ENCODE measurements at places on chromosomes 4 and X.

GRCh38 chrX:64427281-64427680 lies 32.0 kb upstream of the MTMR8 start:
- no peak for DNase-seq

GRCh38 chr4:6548201-6548881 lies 26.6 kb upstream of the MAN2B2 start:
- DNase-seq: no peak

DNA sequence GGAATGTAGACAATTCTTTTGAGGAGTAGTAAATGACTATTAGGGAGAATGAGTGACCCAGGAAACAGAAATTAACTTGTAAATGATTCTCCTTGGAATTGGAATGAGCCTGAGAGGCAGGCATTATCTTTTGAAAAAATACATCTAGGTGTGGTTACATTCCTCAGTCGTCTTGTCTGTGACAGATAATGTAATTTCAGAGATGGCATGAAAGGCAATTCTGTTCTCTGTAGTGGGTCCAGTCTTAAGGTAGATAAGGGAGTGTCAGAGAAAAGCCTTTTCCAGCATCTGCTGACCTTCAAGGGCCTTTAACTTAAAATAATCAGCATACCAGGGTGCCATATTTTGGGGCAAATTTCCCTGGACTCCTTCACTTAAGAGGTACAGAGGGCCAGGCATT lies 35.1 kb downstream of the HERC6 start:
- DNase-seq: no peak

DNA sequence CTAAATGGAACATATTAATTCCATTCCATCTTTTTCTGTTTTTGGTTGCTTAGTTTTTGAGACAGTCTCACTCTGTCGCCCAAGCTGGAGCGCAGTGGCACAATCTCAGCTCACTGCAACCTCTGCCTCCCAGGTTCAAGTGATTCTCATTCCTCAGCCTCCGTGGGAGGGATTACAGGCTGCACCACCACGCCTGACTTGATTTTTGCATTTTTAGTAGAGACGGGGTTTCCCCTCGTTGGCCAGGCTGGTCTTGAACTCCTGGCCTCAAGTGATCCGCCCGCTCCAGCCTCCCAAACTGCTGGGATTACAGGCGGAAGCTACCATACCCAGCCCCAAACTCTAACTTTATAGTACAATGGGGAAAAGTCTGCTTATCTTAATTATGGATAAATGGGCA lies 11.2 kb downstream of the HNRNPD start:
- DNase-seq: no peak

GRCh38 chr4:158604369-158604768 lies 67.3 kb downstream of the C4orf46 start:
- DNase-seq: no peak

- no peak for DNase-seq
These were observed 35.1 kb downstream of the EPHA5 start for GRCh38 chr4:65635051-65635821.

DNA sequence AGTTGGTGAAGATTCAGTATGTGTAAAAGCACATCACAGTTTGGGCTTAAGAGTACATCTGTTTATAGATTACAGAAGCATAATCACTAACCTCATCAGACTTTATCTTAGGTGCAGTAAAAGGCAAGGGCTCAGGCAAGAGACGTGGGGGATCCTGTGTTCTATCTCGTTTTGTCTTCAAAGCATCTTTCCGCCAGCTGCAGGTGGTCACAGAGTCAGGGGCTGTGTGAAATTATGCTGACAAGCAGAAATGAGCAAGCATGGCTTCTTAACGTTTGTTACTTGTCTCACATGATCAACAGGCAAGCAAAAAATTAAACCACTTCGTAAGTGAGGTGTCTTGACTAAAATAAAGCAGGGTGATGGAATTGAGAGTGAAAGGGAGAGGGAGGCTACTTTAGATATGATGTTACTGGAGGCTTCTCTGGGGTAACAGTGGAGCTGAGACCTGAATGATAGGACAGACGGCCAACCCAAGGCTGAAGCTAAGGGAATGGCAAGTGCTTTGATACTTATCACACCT lies 1.4 kb upstream of the TEC start:
- DNase-seq: no peak

GRCh38 chr4:110550260-110550659 lies 72.6 kb downstream of the PITX2 start:
- DNase-seq: no peak

GRCh38 chr4:152709675-152710438 lies 30.1 kb upstream of the TMEM154 start:
- DNase-seq: no peak

Measured in CD4-positive, alpha-beta T cell treated with Interleukin-6 at 100 ng/mL for 8 hours (primary cell).